Activated CD4-positive, alpha-beta T cell treated with anti-CD3 and anti-CD28 coated beads for 1 hour (primary cell): ENCODE measurements at places on chromosomes 5 and 9.

- no peak for DNase-seq
Observed at GRCh38 chr9:26371236-26371635, 521.4 kb downstream of the CAAP1 start.

DNA sequence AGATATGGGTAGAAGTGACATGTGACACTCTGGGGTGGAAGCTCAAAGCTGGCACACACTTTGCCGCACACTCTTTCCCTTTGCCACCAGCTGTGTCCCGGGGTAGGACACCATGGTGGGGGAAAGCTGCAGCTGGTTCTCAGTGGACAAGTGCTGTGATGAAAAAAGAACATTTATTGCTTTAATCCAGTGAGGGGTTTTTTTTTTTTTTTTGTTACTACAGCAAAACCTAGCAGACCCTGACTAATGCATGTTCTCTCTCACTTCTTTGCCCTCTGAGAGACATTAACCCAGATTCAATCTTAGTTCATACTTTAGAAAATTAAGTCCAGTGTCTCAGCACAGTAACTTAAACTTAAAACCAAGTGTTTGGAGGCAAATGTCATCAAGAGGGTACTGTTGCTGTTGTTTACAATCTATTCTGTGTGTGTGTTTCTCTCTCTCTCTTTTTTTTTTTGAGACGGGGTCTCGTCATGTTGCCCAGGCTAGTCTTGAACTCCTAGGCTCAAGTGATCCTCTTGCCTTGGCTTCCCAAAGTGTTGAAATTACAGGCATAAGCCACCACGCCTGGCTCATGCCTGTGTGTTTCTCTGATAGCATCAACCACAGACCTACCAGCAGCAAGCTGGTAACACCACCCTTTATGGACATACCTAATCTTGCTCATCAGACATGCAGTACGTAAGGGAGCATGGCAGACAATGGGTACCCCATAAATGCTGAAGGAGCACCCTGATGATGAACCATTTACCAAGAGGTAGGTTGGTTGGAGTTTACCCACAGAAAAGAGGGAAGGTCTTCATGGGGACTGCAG lies 84.7 kb upstream of the TBC1D2 start:
- no peak for DNase-seq

GRCh38 chr9:109238125-109238524 lies 71.1 kb upstream of the FRRS1L start:
- no peak for DNase-seq

DNA sequence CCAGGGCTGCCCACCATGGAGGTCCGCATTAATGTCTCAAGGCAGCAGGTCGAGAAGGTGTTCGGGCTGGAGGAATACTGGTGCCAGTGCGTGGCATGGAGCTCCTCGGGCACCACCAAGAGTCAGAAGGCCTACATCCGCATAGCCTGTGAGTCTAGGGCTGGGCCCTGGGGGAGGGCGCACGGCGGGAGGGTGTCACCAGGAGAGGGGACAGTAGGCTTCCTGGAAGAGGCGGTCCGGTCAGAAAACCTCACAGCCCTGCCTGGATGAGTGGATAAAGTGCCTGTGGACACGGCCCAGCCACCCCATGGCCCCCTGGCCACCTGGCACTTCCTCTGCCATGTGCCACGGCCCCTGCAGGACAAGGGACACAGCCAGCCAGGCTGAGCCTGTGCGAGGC lies 31.0 kb downstream of the HK3 start:
- no peak for DNase-seq

GRCh38 chr9:133427658-133428348 lies 5.6 kb downstream of the ADAMTS13 start:
- no peak for DNase-seq

- no peak for DNase-seq
Observed at GRCh38 chr5:118687661-118688621, 300.4 kb downstream of the DTWD2 start.

DNA sequence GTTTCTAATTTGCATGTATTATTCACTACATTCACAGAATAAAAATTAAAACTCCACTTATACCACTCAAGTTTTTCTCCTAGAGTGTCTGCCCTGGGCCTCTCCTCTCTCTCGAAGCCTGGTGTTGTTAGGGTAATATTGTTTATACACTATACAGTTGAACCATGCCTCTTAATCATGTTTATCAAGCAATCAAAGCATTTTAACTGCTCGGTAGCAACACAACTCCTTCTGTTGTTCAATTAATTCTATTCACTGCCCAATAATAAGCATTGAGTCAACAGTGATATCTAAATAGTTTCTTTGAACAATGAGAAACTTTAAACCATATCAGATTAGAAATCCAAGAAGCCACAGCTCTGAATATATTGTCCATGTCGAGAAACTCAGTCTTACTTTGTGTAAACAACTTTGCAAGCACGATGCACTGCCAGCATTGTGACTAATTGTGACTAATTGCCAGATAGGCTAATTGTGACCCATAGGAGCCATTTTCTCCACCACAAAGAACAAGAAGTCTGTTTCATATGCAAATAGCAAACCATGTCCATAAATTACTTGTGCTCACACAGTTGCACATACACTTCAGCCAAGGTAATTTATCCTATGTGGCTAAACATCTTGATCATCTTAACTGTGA lies at the start of gene DNAH5:
Gene DNAH5 (minus strand): TSS at position 129 of the 640 bp plus-strand sequence. CDS start 250 bp downstream, outside the sequence.
- DNase-seq, result no peak

DNA sequence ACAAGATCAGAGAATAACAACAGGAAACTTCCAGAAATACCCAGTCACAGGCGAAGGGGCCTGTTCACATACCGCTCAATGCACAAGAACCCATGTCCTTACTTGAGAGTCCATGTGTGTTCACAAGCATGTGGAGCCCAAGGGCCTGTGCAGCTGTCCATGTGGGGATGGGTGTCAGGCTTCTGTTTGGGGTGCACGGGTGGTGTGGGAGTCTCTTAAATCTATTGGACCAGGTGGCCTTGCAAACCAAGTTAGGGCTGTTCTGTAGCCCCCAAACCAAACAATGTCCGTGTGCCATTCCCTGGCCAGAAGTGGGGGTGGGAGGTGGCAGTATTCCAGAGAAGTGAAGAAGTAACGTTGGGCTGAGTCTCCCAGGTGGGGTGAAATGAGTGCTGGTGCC lies 222.3 kb downstream of the PBX3 start:
- no peak for DNase-seq

- no peak for DNase-seq
Observed at GRCh38 chr9:137638680-137639079, 19.9 kb downstream of the EHMT1 start.

DNA sequence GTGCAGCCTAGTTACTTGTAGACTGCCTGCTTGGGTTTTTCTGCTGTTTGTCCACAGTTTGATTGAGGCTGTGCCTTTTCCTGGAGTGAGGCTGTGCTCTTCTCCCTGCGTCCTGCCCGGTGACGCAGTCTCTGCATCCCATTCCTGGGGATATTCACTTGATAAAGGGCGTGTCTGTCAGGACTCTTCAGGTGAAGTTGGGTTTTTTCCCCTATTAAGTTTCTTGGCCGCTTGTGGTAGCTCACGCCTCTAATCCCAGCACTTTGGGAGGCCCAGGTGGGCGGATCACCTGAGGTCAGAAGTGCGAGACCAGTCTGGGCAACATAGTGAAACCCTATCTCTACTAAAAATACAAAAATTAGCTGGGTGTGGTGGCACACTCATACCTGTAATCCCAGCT lies 50.0 kb upstream of the SUSD3 start:
- DNase-seq, result no peak

DNA sequence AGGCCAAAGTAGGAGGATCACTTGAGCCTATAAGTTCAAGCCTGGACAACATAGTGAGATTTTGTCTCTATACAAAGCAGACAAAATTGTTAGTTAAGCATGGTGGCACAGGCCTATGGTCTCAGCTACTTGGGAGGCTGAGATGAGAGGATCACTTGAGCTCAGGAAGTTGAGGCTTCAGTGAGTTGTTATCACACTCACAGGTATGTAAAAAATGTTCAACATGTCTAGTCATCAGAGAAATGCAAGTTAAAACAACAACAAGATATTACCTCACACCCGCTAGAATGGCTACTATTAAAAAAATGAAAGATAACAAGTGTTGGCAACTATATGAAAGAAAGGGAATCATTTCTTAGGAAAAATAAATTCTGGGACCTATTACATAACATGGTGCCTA lies 341.5 kb upstream of the ST8SIA4 start:
- DNase-seq, result no peak

DNA sequence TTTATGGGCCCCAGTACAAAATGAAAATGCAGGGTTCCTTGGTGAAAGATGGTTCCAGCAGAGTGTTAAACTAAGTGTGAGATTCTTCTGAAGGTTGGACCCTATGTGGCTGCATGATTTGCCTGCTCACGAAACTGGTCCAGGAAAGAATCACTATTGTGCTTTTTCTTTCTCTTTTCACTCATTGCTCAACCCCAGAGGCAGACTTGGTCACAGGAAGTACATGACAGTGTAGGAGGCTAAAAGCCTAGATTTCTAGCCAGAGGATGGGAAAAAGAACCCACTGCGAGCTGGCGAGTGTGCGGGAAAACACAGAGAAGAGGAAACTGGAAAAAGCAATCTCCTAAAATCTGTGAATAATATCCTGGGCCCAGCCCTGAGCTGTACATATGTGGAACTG lies 18.6 kb downstream of the SLC36A2 start:
- no peak for DNase-seq

DNA sequence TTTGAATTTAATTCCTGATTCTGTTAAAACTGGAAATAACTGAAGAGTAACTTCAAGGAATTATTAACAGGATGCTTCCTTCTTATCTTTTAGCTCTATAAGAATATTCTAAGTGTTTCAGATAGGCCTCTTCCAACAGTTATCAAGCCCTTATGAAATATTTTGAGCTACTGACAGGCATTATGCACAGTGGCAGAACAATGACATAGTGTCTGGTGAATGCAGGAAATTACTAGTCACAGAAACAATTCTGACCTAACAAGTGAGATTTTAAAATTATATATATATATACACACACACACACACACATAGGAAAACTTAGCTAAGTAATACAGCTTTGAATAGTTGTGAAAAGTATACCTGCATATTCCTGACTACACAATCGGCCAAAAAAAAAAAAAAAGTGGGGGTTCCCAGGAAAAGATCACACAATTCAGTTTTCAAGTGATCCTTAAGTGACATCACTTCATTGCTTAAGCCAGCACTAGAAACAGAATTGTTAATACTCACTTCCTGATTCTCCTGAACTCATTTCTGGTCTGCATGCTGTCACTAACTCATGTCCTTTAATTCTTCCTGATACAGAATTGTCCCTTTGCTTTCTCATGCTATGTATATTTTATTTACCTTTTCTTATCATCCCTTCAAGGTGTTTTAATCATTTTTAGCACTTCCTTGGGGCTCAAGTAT lies 77.3 kb downstream of the SLC25A46 start:
- DNase-seq, result no peak

DNA sequence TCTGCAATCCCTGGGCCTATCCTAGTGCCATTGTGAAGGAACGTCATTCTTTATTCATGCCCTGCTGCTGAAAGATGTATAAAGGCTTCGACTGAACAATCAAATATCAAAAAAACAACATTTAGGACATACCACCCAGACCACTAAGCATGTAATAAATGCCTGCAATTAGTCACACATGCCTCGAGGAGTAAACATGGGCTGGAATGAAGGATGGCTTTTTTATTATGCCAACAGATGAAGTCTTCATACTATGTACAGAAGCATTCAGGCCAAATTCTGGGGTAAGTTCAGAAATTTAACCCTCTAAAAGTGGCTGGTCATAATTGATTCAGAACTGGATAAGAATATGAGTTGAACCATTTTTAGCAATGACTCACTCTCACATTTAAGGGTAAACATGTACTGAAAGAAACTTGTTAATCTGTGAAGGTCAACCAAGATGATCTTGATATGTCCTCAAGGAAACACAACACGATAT lies 38.1 kb downstream of the FAM240B start:
- no peak for DNase-seq

- DNase-seq, result no peak
Observed at GRCh38 chr5:116738615-116739261, 164.1 kb upstream of the SEMA6A start.

- no peak for DNase-seq
Observed at GRCh38 chr5:111242606-111243005, 18.4 kb downstream of the CAMK4 start.

- DNase-seq, result no peak
Observed at GRCh38 chr9:124429530-124429867, 14.3 kb upstream of the PSMB7 start.

DNA sequence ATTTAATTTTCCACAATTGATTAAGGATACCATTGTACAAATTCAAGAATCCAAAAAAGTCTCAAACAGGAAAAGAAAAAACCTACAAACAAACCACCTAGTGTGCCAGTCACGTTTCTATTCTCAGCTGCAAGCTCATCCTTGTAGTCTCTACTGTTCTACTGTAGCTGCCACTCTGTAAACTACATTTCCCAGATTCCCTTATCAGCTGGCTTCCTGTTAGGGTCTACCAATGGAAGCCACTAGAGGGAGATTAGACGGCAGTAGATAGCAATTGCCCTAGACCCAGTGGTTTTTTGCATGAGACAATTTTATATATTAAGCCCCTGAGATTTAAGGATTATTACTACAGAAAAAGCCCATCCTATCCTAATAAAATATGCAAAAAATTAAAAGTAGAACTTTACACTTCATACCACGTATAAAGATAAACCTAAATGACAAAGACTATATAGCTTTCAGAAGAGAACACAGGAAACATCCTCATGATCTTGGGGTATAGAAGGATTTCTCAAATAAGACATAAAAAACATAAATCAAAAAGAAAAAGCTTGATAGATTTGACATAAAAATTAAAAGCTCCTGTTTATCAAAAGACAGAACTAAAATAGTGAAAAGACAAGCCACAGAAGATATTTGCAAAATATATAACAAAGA lies 37.4 kb downstream of the P4HA2 start:
- no peak for DNase-seq

- no peak for DNase-seq
Observed at GRCh38 chr5:156947925-156948324, 15.1 kb downstream of the TIMD4 start.

- no peak for DNase-seq
Observed at GRCh38 chr5:169805937-169806700, 169.0 kb downstream of the DOCK2 start.

DNA sequence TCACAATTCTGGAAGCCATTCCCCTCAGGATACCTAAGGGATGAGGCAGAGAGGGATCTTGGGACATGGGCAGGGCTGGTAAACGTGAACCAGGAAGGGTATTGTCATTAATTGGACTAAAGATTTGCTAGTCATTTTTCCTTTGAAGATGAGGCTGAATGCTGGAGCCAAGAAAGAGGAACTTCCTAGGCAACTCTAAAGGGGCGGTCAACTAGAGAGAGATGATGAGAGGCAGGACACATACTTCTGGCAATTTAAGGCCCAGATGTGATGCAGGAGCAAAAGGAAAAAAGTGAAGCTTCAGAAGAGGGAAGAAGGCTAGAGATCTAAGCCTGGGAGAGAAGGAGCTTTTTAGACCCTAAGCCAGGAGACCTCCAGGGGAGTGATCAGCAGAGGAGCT lies 5.6 kb downstream of the GBA2 start:
- DNase-seq, result no peak
